Urinary bladder (tissue), 4 donors: ENCODE measurements at places on chromosomes 4 and X. TPM values are rescaled to one million over a fixed set of nuclear protein-coding genes. Genes with fewer than 3 reads are reported as not detected.

DNA sequence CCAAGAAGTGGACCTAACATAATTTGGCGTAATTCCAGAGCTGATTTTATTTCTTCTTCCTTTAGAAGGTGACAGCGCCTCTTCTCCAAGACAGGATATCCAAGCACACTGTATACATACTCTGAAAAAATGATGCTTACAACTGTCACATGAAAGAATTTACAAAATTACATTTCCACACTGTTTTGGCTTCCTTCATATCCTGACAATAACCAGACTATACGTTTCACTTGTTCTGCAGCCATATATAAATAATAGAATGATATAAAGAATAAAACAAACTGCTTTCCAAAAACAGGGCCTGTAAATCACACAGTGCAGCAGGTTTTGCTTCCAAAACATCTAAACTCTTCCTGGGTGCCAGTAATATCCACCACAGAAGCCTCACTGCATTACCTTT, 141.6 kb downstream of the FBXO8 start:
- DNase-seq = no peak

The S100P gene
- 88.9 TPM for total RNA-seq

DNA sequence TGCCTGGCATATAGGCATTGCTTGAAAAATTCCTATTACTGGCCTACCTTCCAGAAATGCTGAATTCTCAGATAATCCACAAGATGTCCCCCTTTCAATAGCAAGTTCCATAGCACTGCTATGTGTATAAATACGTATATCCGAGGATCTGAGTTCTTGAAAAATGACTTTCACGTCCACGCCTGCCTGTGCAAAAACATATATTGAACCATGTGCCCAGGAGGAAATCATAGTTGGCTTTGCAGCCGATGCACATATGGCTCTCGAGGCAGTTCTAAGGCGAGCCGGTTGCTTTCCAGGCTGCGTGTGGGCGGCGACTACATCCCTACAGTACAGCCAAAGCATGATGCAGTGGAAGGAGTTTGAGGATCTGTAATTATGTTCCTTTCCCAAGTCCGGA, 55.4 kb upstream of the ESX1 start:
- DNase-seq = peak; percentile 1

The MED28 gene
- 25.9 TPM for total RNA-seq

- no peak for DNase-seq
Measured at GRCh38 chr4:35342833-35343232, 901.5 kb downstream of the ARAP2 start.

The PCDH11X gene
- total RNA-seq = 3.4 TPM

DNA sequence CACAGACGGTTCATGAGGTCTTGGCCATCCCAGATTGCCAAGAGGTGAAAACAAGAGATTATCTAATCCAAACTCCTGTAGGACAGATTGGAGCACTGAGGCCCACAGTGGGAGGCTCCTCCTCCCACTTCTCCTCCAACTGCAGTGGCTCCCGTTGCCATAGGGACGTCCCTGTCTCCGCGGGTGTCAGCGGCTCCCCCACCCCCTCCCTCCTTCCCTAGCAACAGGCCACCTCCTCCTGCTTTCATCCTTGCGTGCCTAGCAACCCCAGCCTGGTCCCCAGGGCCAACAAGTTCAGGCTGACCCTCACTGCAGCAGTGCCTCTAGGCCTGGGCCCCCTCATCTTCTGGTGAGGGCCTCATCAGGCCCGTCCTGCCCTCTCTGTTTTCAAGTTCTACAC, 6.8 kb upstream of the IQSEC2 start:
- no peak for DNase-seq

- no peak for DNase-seq
Measured at GRCh38 chr4:101400096-101400495, 52.8 kb upstream of the PPP3CA start.

The PNMA3 gene
- 0.42 TPM for total RNA-seq

- no peak for DNase-seq
Measured at GRCh38 chr4:177921715-177922114, 479.5 kb upstream of the AGA start.

GRCh38 chr4:113979148-113979904, at the start of gene ARSJ:
ARSJ (minus strand) TSS chr4:113979647; CDS start chr4:113978834, 813 bp downstream.
- no peak for DNase-seq

The XAGE3 gene
- total RNA-seq = not detected

The ODAPH gene
- total RNA-seq = not detected

DNA sequence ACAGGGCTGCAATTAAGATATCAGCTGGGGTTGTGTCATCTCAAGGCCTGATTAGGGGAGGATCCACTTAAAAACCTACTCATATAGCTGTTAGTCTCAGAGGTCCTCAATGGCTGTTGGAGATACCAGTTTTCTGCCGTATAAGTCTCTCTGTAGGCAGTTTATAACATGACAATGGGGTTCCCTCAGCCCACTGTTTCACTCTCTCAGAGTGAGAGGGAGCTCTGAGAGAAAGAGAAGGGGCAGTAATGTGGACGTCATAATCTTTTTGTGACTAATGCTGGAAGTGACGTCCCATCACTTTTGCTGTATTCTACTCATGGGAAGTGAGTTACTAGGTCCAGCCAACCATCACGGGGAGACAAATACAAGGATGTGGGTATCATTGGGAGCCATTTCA, 70.3 kb downstream of the STIM2 start:
- no peak for DNase-seq

The SPIN4 gene
- total RNA-seq = 14.7 TPM

DNA sequence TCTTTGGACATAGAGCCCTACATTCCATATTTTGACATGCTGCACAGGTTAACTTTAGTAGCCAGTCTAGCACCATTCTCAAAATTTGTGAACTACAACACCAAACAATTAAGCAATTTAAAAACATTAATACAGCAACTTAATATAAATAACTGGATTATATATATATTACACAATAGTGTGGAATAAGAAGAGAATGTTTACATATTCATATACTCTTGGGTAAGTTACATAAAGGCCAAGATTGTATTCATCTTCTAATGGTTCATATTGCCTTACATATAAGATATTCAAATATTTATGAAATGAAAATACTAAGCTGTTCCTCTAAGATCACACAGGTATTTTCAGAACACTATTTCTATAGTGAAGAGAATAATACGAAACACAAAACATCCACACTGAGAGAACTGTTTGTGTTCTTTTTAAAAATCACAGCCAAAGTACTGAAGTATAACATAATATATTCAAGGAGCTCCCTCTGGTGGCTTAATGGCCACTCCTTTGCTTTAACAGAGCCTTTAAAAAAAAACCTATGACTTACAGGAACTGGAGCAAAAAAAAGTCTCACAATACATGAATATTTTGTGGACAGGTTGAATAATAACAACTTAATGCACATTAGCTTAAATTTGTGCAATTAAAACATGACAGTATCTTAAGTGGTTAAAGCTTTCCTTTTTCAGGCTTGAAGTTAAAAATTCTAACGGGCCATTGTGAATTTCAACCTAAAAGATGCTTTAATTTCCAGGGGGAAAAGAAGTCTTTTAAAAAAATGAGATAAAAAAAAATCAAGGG, 46.2 kb downstream of the NEK1 start:
- peak; percentile 61 for DNase-seq

- no peak for DNase-seq
Measured at GRCh38 chr4:124505211-124505610, 207.3 kb downstream of the ANKRD50 start.

DNA sequence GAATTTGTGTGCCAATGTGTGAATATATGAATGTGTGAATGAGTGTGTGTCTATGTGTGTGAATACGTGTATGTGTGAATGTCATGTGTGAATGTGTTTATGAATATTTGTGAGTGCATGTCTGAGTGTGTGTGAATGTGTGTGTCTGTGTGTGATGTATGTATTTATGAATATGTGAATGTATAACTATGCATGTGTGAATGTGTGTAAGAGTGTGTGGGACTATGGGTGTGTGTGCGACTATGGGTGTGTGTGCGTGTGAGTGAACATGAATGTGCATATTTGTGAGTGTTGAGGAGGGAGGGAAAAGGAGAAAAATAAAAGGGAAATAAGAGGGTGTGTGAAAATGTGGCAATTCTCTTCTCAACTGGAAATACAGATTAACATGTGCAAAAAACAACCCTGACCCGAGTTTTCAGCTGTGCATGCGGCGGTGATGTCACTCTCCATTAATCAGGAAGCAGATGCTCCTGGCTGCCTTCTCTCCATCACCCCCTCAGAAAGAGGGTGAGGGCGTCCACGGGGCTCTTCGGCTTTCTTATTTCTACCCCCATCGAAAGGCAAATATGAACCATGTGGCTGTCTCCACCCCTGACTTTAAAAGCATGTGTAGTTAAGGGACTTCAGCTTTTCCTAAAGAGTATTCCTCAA, 219.8 kb downstream of the MAML3 start:
- no peak for DNase-seq

The USP17L11 gene
- total RNA-seq = not detected

DNA sequence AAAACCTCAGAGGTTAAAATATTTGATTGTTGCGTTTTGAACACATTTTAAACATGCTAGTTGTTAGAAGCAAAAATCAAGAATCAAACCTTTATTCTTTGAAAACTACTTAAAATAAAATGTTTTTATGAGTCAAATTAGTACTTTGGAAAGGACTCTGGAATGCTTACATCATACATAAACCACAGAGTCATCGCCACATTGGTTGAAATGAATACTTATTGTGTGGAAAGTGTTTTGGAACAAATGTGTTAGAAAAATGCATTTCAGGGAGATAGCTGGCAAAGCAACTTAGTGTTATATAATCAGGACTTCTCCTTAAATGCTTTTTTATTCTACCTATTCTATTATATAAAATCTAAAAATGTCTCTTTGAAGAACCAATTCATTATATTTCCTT, 49.4 kb upstream of the CAMK2D start:
- no peak for DNase-seq

DNA sequence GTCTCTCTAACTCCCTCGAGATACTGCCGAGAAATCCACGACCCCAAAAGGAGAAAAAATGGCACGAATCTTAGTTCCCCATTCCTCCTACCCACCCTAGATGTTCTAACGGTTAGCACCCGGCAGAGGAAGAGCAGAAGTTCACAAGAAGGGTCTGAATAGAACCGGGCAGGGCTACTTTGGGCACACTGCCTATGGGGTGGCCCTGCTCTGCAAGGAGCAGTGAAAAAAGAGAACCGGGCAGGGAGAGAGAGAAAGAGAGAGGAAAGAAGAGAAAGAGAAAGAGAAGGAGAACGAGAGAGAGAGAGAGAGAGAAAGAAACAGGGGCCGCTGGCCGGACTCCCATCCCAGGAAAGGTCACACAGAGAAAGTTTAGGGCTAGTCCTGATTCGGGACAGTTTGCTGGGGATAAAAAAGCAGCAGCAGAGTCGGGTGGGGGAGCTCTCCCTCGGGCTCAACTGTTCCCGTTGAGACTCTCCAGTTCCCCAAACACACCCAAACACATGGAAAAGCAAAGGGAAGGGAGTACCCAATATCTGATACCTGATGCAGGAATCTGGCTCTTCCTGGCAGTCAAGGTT, 468 bp downstream of the GLA start:
- no peak for DNase-seq
